ENCODE measurements at places on chromosomes 5 and 9.

DNA sequence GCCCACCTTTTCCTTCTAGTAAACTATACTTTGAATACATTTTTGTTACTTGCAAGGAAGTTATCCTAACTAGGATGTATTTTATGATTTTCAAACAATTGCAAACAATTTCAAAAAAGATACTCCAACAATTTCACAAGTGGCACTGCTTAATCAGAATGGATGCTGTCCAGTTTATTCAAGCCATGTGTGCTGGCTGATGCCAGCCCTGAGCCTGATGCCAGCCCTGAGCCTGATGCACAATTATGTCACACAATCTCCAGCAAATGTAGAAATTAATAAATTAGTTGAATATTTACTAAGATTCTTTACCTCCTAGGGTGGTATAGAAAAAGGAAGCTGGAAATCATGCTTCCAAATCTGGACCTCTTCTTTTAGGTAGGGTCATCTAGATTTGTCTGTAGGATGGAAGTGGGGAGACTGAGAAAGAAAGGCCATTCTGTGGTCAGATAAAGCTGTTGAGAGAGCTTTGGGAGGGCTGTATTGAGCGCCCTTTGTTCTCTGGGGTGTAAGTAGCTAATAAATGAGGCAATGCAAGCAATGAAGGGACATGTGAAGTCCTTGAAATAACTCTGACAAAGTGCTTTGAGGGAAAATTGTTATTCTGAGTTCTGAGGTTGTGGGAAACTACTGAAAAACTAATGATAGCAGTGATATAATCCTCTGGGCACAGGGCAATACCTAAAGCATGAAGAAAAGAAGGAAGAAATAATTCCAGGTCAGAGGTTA is 5.8 kb upstream of the C6 start:
- DNase-seq = no peak

- DNase-seq = no peak
Observed at GRCh38 chr9:129574911-129575585, 45.9 kb downstream of the C9orf50 start.

DNA sequence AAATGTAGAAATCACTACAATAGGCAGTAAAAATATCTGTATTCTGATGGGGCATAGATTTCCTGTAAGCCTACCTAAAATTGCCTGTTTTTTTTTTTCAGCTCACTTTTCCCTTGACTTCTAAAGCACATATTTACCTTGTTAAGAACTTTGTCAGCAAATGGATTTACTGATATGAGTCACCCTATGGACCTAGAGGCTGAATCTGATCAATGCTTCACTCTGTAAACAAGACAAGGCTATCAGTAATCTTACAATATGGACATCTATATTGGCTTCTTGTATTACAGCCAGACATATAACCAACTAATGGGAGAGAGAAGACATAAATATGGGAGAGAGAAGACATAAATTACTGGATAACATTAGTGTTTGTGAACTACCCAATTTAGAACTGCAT is 792.7 kb upstream of the CHD1 start:
- DNase-seq = no peak

DNA sequence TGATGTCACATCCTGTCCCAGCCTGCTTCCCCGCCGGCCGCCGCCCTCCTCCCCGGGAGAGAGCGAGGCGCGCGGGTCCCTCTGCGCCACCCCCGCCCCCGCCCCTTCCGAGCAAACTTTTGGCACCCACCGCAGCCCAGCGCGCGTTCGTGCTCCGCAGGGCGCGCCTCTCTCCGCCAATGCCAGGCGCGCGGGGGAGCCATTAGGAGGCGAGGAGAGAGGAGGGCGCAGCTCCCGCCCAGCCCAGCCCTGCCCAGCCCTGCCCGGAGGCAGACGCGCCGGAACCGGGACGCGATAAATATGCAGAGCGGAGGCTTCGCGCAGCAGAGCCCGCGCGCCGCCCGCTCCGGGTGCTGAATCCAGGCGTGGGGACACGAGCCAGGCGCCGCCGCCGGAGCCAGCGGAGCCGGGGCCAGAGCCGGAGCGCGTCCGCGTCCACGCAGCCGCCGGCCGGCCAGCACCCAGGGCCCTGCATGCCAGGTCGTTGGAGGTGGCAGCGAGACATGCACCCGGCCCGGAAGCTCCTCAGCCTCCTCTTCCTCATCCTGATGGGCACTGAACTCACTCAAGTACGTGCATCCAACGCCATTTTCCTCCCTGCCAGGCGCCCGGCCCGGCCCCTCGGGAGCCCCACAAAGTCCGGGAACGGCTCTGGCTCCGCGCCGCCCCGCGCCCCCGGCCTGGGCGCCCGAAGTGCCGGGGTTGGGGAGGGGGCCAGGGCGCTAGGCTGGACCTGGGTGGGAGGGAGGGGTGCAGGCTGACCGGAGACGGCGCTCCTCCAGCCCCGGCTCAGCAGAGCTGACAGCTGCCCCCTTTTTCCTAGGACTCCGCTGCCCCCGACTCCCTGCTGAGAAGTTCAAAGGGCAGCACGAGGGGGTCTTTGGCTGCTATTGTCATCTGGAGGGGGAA is 12.0 kb upstream of the OLFM1 start:
- peak; percentile 81 for DNase-seq

- DNase-seq = no peak
Observed at GRCh38 chr9:18495065-18495464, 21.1 kb downstream of the ADAMTSL1 start.

DNA sequence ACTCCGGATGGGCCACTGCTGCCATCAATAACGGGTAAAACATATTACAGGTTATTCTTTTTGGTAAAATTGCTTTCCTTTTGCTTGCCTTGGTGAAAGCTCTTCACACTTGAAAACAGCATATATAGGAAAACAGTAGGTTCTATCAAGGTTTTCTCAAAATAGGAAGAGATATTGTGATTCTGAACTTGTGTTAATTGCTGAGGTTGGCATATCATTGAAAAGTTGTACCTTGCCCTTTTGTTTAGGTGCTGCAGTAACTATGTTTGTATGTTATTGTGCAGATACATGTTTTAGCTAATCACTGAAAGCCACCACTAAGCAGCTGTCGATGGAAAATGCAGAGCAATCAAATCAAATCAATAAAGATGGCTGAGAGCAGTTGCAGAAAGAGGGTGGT is 78.0 kb upstream of the C6 start:
- no peak for DNase-seq

- DNase-seq = no peak
Observed at GRCh38 chr5:40333459-40334241, 346.1 kb upstream of the PTGER4 start.

DNA sequence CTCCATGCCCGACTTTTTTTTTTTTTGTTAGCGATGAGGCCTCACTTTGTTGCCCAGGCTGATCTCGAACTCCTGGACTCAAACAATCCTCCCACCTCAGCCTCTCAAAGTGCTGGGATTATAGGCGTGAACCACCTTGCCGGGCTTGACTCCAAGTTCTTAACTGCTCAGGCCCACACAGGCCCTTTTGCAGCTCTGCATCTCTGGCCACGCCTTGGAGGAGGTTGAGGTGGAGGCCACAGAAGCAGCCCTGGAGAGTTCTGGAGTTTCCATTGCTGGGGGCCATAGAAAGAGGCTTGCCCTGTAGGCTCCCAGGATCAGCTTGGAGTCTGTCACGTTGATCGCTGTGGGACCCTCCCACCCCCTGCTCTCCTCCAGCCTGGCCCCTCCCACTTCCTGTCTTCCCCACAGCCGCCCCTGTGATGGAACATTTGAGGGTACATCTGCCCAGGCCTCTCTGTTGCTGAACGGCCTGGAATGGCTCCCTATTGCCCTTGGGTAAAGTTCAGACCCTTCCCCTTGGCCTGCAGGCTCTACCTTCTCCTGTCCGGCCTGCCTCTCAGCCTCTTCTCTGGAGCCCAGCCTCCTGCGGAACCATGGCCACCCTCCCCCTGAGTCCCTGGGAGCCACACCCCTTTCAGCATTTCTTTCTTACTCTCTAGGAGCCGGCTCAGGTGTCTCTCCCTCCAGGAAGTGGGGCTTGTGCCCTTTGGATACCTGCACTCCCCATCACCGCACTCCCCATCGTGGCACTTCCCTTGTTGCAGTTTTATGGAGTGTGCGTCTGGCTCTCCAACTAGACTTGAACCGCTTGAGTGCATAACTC is 30.4 kb upstream of the IER5L start:
- no peak for DNase-seq

DNA sequence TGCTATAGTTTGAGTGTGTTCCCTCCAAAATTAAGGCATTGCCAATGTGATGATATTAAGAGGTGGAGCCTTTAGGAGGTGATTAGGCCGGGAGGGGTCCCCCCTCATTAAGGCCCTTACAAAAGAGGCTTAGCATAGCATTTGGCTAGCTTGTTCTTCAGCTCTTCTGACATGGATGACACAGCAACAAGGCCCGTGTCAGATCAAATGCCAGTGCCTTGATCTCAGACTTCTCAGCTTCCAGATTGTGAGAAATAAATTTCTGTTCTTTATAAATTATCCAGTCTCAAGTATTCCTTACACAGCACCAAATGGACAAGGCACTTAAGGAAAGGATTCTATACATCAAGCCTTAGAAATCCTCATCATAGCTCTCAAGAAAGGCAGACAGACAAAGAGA is 31.8 kb downstream of the SLC38A9 start:
- no peak for DNase-seq

DNA sequence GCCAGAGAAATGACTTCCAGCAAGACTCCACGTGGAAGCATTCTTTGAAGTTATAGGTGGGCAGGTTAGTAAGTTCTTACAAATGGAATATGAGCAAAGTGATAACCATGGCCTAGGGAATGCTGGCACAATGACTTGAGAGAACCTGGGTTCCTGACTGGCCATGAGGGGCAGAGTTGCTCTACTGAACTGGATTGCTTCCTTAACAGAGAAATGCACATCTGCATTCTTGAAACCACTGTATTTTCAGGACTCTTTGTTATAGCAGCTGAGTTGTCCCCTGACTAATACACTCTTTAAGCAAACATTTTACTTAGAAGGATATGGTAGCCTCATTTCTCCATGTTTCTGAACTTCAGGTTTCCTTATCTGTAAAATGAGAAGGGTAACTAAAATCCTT is 108.3 kb upstream of the GNA14 start:
- no peak for DNase-seq

GRCh38 chr5:179879690-179880010 is 21.0 kb upstream of the MRNIP start:
- no peak for DNase-seq

DNA sequence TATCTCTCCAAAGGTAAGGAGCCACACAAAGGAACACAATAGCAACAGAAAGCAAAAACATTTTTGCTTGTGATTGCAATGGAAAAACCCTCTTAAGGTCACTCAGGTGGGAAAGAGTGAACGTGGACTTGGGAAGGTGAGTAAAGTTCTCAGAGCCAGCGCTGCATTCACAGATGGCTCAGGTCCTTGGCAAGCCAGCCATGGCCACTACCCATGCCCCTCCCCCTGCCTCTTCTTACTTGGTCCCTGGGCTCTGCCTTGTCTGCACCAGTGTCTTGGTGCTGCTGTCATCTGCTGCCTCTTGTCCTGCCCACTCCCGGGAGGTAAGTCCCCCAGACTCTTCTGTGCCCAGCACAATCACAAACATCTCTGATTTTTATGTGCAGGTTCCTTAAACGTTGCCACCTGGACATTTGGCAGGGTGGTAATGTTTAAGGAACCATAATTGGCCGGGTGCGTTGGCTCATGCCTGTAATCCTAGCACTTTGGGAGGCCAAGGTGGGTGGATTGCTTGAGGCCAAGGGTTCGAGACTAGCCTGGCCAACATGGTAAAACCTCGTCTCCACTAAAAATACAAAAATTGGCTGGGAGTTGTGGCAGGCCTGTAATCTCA is 74.6 kb downstream of the FEM1C start:
- no peak for DNase-seq

DNA sequence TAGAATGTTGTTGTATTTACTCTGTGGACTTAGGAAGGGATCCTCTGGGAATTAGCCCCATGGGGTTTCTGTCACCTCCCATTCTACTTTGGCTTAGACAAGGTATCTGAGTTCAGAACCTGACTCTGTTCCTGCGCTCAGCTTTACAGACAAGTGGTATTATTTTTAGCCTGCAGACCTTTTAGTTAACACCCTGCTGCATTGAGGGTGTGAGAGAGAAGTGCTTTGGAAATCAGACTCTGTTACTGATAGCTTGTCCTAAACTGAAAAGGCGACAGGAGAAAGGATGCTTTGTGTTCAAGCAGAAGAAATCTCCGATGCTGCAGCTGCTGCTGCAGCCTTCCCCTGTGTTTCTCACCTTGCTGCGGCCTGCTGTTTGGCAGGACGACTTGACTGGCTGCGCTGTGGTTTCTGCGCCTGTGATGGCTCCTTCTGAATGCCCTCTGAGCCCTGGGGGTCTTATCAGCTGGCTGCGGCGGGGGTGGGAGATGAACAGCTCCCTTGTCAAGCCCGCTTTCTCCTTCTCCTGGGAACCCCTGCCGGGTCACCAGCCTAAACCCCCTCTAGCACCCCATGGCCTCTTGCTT is 61.9 kb downstream of the PGM5 start:
- DNase-seq = no peak

DNA sequence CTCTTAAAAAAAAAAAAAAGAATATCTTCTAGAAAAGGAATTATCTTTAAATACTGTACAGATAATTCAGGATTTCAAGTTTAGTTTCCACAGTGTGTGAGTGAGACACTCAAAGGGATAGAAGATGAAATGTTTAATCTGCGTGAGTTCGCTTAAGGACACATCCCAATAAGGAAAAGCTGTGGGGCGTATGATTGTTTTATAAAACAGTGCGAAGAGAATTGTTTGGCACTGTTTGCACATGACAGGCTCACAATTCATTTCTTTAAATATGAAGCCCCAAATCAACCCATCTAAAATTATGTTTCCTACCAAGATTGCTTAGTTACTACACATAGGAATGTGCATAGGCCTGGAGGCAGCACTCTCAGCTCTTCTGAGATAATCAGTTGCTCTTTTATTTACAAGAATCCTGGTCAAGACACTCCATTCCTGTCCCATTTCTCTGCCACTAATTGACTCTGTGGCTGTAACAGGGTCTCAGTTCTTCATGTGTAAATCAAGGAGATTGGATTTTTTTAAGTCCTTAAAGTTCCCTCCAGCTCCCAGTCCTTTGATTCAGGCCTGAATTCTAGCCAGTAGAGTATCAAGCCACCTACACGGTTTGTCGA is 60.1 kb downstream of the BHMT start:
- no peak for DNase-seq

DNA sequence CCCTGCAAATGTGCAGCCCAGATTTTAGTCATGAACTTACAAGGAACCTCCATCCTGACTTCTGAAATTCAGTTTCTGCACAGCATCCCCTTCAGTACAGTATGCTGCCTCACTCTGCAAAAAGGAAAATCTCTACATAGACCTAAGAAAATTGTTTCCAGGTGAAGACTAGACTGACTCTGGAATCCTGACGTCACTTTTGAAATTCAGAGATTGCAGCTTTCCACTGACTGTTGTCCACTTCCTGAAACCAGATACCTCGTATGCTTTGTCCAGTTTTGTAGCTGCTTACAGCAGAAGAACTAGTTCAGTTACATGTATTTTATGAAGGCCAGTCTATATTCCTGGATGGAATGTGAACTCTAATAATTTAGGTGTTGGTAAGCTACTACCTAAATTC is 629.3 kb upstream of the ST8SIA4 start:
- DNase-seq = no peak

All from amygdala (tissue), 56 donors.